ENCODE measurements at places on chromosomes 3 and 15.

DNA sequence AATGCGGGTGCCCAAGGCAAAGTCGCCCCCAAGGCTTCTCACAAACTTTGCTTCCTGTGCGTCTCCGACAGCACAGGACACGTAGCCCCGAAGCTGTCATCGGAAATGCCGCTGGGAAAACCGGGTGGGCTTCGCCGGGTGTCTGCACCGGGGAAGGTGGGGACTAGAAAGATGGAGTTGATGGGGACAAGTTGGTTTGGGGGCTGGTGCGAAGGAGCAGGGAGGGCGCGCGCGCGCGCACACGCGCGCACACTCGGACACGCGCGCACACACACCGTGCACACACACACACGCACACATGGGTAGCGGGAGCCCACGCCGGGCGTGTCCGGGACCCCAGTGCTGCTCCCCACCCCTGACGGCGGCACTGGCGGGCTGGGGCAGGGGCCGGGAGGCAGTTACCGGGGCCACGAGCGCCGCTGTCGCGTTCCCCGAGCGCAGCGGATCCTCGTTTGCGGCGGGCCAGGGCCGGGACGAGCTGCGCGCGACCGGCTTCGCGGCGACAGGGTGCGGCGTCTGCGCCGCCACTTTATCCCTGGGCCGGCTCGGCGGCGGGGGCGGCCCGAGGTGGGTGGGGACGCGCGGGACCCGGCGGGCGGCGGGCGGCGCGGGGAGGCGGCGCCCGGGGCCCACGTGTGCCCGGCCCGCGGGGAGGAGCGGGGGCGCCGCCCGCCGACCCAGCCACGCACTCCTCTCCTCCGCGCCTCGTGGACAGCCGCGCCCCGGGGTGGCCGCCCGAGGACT is 539 bp upstream of the MGLL start:
- peak; percentile 58 for DNase-seq

DNA sequence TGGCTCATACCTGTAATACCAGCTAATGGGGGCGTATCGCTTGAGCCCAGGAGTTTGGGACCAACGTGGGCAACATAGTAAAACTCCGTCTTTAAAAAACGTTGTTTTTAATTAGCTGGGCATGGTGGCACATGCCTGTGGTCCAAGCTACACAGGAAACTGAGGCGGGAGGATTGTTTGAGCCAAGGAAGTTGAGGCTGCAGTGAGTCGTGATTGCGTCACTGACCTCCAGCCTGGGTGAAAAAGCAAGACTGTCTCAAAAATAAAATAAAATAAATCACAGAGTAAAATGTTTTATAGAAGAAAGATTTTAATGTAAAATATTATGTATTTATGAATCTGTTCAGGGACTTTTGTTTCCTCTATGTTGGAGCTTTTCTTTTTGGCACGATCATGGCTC is 15.3 kb upstream of the STRIT1 start:
- DNase-seq, result no peak

DNA sequence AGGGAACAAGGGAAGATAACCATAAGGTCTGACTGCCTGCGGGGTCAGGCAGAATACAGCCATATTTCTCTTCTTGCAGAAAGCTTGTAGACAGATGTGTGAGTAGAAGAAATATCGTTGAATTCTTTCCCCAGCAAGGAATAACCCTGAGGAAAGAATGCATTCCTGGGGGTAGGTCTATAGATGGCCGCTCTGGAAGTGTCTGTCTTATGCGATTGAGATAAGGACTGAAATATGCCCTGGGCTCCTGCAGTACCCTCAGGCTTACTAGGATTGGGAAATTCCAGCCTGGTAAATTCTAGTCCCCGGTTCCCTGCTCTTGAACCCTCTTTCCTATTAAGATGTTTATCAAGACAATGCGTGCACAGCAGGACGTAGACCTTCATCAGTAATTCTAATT is 15.8 kb upstream of the SST start:
- DNase-seq, result no peak

GRCh38 chr3:101381809-101382208 is 61.4 kb upstream of the IMPG2 start:
- DNase-seq, result peak; percentile 71

- DNase-seq, result no peak
These were observed 291.8 kb downstream of the NAALADL2 start for GRCh38 chr3:175150812-175151401.

- no peak for DNase-seq
These were observed 10.6 kb downstream of the MAPKAPK3 start for GRCh38 chr3:50627407-50628051.

GRCh38 chr3:195754906-195755305 is 34.1 kb downstream of the MUC20 start:
- no peak for DNase-seq

GRCh38 chr15:23574742-23575141 is 9.3 kb downstream of the MKRN3 start:
- no peak for DNase-seq

DNA sequence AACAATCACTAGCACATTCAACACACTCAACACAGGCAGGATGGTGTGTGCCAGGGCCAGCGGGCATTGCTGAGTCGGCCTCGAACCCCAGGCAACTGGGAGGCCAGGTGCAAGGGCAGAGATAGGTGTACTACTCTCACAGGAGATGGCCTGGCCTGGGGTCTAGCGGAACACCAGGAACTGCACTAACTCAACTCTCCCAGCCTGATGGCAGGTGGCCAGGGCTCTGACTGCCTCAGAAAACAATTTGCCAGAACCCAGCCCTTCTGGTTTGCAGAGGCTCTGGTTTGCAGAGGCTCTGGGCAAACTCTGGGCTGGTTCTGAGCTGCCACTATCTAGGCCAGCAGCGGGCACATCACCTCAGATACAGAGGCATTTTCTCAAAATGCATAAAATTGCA is 229.2 kb upstream of the CHRNA7 start:
- DNase-seq, result peak; percentile 34

DNA sequence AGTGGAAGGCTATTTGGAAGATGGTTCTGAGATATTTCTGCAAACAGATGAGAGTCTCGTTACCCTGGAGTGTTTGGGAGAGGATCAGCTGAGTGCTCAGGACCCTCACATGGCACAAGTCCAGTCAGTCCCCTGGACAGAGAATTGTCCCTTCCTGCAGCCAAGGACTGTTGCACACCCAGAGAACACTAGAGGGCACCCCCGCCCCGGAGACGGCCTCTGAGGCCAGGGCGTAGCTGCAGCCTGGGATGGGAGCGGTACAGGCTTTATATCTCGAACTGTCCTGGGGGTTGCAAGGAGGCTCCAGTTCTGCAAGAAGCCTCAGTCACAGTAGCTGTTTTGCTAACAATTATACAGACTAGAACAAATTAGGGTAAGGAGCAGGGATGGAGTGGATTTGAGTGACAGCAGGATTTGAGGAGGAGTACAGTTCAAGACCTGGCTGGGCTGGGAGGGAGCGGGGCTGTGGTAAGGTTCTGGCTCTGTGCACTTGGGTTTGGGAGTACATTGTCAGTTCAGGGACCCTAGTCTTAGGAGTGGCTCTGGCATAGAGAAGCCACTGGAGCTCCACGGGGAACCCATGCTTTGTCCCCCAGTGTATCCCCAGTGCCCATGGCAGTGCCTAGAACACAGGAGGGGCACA is 67.6 kb upstream of the HACD2 start:
- DNase-seq, result peak; percentile 74

GRCh38 chr3:186440891-186441290 is 78.9 kb upstream of the DGKG start:
- peak; percentile 80 for DNase-seq

GRCh38 chr3:10242182-10243065 is 5.8 kb upstream of the TATDN2 start:
- DNase-seq, result no peak

DNA sequence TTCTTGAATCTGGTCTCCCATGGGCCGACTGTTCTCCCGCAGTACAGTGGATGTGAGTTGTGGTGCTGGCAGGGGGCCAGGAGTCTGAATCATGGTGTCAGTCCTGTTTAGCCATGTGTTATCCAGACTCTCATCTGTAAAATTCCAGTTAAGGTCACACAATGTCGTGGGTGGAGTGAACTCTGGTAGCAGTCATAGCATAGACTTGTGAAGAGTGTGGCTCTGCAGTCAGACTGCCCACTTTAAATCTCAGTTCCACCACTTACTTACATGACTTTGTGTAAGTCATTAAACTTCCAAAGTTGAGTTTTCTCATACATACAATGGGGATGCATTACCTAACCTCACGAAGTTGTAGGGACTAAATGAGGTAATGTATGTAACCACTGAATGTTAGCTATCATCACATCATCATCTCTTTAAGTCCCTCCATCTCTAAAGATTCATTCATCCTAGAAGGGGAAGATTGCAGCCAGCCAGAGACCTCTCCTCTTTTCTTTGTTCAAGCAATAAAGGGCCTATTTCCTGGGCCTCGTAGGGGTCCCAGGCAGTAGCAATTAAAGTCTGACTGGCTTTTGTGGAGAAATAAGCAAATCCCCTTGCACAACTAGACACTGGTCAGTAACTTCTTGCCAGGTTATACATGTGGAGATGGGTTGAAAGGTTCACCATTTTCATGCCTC is 93.9 kb downstream of the PCCB start:
- DNase-seq, result no peak

DNA sequence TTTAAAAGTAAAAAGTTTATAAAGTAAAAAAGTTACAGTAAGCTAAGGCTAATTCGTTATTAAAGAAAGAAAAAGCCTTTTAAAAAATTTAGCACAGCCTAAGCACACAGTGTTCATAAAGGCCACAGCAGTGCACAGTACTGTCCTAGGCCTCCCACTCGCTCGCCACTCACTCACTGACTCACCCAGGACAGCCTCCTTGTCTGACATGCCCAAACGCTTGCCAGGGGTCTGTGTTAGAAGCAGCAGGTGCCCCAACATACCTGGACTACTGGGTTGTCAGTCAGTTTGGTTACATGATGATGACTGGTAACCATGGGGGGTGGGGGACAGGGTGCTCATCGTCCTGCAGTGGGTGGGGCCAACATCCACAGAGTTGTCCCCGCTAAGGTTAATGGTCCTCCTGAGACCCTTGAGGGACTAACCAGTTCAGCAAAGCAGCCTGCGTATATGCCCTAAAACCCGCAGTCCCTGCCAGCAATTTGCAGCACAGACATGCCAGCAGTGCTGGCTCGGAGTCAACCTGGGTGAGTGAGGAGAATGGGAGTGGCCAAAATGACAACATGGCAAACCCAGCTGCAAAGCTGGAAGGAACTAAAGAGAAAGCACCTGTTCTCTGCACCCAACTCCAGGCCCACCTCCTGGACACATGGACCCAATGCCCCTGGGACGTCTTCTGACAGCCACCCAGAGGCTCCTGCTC is 49.2 kb downstream of the CYFIP1 start:
- peak; percentile 66 for DNase-seq

DNA sequence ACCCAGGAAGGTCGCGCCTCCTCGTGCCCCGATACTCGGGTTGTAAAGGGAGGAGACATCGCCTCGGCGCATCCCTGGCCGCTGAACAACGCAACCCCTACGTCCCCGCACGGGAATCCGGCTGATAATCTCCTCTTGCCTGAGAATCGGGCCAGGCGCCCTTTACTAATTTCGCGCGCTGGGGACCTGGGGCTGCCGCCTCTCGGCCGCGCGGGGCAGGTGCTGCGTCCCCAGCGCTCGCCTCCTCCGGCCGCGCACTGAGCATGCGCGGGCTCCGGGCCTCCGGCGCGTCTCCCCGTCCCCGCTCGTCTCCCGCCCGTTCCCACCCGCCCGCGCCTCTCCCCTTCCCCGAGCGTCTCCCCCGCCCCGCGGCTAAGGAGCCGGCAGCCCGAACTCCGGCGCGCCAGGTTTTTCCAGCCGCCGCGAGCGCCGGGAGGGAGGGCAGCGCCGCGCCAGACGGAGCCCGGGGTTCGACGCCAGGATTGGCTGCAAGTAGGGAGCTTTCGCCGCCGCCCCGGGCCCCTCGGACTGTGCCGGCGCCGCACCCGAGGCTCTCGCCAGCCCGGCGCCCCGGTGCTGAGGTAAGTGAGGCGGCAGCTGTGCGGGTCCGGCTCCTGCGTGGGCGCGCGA is at the start of gene CNTN4:
Gene CNTN4, plus strand, starts transcription at position 469 of the 630 bp plus-strand sequence.
- DNase-seq, result peak; percentile 63

DNA sequence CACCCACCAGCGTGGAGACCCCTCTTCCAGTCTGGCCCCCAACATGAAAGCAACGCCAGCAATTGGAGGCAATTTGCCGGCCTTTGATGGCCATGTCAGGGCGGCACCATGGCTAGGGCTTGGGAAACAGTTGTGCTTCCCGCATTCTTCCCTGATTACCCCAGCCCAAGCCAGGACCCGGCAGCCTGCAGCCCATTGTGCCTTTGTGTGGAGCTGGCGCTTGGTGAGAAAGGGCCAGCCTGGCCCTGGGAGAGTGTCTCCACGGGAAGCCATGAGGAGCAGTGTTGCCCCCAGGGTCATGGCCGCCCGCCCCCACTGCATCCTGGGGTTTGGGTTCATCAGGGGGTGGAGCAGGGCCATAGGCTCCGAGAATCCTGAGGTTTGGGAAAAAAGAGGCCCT is 66.0 kb downstream of the DNAJB8 start:
- DNase-seq, result no peak

DNA sequence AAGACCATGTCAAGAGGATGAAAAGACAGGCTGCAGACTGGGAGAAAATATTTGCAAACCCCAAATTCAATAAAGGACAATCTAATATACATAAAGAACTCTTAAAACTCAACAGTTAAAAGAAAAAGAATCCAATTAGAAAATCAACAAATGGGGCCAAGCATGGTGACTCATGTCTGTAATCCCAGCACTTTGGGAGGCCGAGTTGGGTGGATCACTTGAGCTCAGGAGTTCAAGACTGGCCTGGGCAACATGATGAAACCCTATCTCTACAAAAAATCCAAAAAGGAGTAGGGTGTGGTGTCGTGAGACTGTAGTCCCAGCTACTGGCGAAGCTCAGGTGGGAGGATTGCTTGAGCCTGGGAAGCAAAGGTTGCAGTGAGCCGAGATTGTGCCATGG is 57.6 kb downstream of the ANP32A start:
- DNase-seq, result no peak

GRCh38 chr15:77493324-77493907 is 72.7 kb downstream of the HMG20A start:
- no peak for DNase-seq

- no peak for DNase-seq
These were observed 239.3 kb upstream of the C2CD4B start for GRCh38 chr15:62404194-62404985.

GRCh38 chr15:77632534-77633133 is at the start of gene LINGO1:
LINGO1 (minus strand) TSS chr15:77632912; CDS start chr15:77632315, 597 bp downstream.
- DNase-seq, result peak; percentile 47

- DNase-seq, result no peak
These were observed 122.3 kb downstream of the EFHB start for GRCh38 chr3:19811689-19812088.

DNA sequence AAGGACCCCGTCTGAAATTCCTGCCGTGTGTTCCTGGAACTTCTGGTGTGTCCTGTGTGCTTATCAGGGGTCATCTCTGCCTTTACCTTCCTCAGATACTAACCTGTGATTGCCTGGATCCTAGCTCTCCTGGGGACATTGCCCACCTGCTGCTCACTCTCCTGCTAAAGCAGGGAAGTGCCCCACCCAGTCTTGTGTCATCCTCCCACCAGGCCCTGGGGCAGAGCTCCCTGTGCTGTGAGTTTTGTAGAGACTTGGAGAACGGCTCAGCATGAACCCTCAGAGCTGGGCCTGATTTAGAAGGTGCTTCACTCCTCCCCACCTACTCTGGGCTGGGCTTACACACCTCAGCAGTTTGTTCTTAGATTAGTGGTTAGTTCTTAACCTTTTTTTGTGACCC is 3.8 kb upstream of the TMEM44 start:
- no peak for DNase-seq

- DNase-seq, result no peak
These were observed 90.7 kb upstream of the GOLIM4 start for GRCh38 chr3:168186293-168186983.

All from NCI-H2171 treated with DMSO at 0.1 percent for 48 hours (cell line).